ENCODE measurements at places on chromosomes 5 and 9.

DNA sequence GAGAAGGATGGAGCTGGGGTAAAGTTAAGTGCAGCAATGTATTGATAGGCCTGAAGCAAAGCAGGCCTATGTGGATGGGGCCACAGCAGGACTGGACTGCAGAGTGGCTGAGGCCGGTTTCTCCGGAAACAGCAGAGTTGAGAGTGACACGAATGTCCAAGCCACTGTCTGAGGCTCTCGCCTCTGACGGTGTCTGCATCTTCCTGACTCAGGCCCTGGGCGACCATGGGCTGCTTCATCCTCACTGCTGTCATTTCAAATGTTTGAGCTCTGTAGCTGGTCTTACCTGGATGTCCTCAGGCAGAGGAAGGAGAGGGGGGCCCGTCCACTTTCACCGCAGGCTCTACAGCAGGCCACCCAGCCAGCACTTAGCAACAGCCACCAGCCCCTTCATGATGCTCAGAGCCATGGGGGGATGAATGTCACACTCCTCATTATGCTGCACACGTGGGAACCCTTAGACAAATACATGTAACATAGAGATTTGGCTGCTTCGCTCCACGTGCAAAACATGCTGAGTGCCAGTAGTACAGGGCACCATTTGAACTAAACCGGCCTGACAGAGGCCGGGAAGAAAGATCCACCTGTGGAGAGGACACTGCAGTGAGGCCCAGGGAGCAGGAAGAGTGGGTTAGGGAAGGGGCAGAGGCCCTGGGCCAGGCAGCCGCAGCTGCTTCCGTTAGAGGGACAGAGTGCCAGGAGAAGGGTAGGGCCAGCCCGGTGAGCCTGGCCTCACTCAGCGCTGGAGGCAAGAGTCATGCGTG lies 31.7 kb upstream of the NXNL2 start:
- DNase-seq, result no peak

DNA sequence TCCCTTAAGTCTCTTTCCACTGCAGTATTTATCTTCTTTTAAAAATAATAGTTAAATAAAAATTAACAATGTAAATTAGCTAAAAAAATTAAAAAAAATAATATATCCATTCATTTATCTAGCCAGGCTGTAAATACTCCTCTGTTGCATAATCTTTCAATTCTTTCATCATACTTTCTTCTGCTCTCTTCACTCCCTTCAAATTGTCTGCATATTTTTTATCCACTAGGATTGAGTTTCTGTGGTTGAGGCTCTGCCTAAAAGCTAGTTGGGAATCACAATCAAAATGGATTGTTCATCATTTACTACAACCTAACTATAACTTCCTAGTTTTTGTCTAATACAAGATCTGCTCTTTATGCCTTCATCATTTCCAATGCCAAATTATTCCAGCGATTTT lies 182.2 kb downstream of the PDE4D start:
- no peak for DNase-seq

GRCh38 chr9:27195191-27195590 lies 86.2 kb downstream of the TEK start:
- no peak for DNase-seq

GRCh38 chr5:56517011-56517416 lies 283.9 kb upstream of the ANKRD55 start:
- DNase-seq, result no peak

GRCh38 chr9:109496218-109496617 lies 1.9 kb downstream of the PTPN3 start:
- DNase-seq, result no peak

DNA sequence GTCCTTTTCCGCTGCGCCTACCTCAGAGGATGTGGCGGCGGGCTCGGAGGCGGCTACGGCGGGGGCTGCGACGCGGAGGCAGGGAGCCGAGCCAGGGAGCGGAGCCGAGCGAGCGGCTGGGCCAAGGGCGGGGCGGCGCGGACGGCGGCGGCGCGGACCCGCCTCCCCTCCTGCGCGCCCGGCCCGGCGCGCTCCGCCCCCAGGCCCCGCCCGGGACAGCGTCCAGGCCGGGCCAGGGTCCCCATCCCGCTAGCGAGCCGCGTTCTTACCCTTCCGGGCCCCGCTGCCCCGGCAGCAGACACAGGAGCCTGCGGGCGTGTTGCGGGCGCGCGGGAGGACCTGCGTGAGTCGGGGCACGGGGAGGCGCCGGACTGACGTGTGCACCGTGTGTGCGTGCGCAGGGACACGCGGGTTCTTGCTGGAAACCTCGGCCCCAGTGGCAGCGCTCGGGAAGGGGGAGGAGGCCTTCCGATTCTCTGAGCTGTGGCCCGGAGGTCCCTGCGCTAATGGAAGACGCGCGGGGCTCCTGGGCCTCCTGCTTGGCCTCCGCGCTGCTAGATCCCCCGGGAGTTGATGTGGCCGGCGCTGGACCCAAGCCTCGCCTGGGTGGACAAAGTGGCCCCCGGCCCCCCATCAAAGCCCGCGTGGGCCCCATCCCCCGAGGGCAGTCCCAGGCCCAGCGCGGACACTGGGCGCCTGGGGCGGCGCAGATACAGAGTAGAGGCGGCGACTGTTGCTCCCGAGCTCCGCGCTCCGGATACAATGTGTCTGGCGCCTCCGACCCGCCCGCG lies at the start of gene VDAC1:
VDAC1 (minus strand) TSS at position 350 of the 791 bp plus-strand sequence. CDS start 11,963 bp downstream, outside the sequence.
- DNase-seq, result peak; percentile 76

GRCh38 chr5:32776200-32776599 lies 65.1 kb downstream of the NPR3 start:
- DNase-seq, result no peak

DNA sequence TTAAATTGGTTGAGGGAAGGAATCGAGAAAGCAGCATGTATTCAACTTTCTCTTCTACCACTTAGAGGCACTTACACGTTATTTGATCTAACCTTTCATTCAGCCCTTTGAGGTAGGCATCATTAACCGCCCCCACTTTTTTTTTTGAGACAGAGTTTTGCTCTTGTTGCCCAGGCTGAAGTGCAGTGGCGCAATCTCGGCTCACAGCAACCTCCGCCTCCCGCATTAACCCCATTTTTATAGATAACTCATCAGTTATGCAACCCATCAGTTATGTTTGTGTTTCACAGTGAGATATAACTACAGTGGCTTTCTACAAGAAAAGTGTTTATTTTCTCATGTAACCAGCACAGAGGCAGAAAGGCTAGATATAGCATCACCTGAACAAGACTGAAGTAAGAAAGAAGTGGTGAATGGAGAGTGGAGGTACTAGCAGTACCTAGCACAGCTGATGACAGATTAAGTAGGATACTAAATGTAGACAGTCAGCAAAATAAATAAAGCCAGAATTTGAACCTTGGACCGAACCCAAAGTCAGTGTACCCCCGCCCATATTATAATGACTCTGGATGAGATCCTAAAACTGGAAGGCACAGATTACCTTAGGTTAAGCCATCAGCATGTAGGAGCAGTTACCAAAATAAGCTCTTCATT lies 91.2 kb downstream of the PJA2 start:
- DNase-seq, result no peak

GRCh38 chr5:69492391-69492922 lies at the start of gene OCLN:
Gene OCLN (plus strand): TSS chr5:69492790. CDS start chr5:69504245, 11,455 bp downstream.
- peak; percentile 3 for DNase-seq

GRCh38 chr5:93454896-93455295 lies 126.1 kb downstream of the NR2F1-AS1 start:
- no peak for DNase-seq

GRCh38 chr5:33306758-33307157 lies 134.0 kb upstream of the TARS1 start:
- DNase-seq, result no peak

GRCh38 chr5:160097991-160098390 lies 21.3 kb downstream of the PWWP2A start:
- DNase-seq, result no peak

GRCh38 chr5:100249211-100249883 lies 285.8 kb upstream of the FAM174A start:
- DNase-seq, result no peak

- no peak for DNase-seq
Observed at GRCh38 chr5:53298841-53299240, 181.6 kb upstream of the FST start.

DNA sequence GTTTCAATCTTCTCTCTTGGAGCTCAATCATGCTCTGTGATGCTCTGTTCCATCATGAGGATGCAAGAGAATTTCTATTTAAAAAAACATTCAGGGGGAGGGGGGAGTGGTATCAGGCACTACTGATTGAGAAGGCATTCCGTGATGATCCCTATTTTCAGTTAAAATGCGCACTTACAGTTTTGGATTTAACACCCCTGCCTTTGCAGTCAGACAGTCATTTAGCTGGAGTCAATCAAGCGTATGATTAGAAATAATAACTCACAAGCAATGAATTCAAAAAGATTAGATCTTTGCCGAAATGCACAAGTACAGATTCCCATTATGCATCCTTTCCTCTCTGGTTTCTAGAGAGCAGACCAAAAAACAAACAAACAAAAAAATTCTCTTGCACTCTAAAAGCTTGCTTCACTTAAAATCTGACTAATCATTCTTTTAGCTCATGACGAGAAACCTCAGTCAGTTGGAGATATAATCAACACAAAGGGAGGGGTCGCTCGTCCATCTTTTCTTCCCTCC lies 55.4 kb downstream of the EFNA5 start:
- DNase-seq, result no peak

GRCh38 chr9:36748322-36748899 lies 175.7 kb downstream of the MELK start:
- no peak for DNase-seq

GRCh38 chr5:8720506-8720905 lies 825.4 kb downstream of the SEMA5A start:
- no peak for DNase-seq

GRCh38 chr9:130204959-130205358 lies 32.8 kb downstream of the NCS1 start:
- no peak for DNase-seq

DNA sequence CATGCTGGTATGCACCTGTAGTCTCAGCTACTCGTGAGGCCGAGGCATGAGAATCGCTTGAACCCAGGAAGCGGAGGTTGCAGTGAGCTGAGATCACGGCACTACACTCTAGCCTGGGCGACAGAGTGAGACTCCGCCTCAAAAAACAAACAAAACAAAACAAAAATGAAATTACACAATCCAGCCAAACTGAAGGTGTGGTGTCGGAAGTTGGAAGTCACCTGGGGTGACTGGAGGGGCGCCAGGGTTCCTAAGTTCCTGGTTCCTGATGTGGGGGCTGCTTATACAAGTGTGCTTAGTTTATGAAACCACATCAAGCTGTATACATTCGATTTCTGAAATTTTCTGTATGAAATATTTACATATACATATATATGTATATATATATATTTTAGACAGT lies 3.7 kb upstream of the DOLPP1 start:
- no peak for DNase-seq

GRCh38 chr9:134680393-134681060 lies 38.9 kb downstream of the COL5A1 start:
- no peak for DNase-seq

- DNase-seq, result no peak
Observed at GRCh38 chr5:67063791-67064190, 132.8 kb downstream of the CD180 start.

- DNase-seq, result no peak
Observed at GRCh38 chr9:74942801-74943200, 9.9 kb downstream of the C9orf40 start.

DNA sequence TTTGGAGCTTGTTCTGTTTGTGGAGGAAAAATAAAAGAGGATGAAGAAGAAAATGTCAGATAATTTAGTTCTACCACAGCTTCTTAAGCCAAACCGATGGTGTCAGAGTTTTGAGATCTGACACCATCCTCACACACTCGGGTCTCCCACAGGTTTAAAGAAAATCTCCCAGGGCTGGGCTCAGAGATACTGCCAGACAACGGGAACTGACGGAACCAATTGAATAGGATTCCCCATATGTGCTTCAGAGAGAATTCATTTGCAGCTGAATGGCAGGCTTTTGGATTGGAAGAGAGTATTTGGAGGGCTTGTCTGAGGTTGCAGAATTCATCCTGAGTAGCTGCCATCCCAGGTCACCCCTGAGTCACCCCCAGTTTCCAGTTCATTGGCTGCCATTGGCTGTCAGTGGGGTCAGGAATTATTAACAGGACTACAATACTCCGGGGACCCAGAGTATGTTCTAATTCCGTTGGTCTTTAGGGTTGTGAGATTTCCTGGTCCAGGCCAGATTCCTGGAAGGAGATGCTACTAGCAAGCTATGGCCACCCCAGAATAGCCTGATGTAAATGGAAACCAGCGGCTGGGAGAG lies 131.3 kb downstream of the PDZD2 start:
- DNase-seq, result no peak

DNA sequence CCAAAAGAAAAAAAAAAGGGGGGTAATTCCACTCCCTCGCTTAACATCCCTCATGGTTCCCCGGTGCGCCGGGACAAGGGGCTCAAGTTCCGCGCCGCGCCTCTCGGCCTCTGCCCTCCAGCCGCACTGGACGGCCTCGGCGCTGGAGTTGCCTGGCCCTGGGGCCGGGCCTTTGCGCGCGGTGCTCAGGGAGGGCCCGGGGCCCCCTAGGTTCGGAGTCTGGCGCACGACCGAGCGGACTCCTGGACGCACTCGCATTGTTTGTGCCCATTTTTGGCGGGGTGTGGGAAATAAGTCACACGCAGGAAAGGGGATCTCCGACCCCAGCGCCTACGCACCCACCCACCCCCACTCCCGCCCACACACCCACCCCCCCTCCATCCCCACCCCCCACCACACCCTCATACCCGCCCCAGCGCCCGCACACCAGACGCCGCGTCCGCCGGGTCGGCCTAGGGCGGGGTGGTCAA lies 381 bp downstream of the MED22 start:
- no peak for DNase-seq

DNA sequence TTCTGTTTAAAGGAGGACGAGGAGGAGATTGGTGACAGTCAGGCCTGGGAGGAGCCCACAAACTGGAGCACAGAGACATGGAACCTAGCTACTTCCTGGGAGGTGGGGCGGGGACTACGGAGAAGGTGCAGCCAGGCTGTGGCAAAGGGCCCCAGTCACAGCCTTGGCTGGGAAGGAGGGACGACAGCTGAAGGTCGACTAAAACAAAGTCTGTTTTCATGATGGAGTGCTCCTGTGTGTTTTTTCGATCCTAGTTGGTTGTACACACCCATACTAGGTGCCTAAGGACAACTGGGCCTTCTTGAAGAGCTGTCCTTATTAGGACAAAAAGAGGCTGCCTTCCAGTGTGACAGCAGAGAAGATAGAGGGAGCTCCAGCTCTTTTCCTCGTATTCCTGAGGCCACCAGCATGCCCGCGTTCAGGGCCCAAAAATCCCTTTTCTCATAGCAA lies 2.9 kb downstream of the CCDC107 start:
- DNase-seq, result no peak

- no peak for DNase-seq
Observed at GRCh38 chr5:10712574-10713366, 48.3 kb downstream of the DAP start.

- DNase-seq, result no peak
Observed at GRCh38 chr5:100595812-100596173, 60.6 kb downstream of the FAM174A start.
